ENCODE measurements at places on chromosomes 12 and 14.

DNA sequence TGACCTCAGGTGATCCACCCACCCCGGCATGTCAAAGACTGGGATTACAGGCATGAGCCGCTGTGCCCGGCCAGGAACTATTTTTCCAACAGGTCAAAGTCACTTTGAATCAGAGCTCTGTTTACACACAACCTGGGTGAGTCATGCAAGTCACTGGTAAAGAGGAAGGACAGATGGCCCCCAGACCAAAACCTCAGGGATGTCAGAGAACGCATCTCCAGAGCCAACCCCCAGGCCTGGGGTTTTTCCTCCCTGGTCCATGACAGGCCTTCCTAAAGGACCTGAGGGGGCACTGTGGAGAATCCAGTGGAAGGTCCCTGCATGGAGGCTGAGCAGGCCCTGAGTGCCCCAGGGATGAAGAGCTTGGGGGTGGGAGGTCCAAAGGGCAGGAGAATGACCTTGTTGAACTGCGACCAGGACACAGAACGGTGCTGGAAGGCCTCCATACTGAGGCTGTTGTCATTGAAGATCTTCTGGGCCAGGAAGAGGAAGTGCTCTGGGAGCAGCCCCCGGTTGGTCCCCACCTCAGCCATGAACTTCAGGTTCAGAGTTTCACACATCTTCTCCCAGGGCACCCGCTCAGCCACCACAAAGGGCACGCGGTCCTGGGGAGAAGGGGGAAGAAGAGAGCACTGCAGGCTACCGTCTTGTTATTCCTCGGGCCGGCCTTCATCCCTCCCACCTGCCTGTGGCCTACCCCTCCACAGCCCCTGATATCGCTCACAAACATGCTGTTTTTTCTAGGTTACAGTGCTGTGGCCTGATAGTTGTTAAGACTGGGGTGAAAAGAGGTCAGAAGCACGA, 9.1 kb downstream of the STAT6 start:
- no peak for DNase-seq

- no peak for DNase-seq
Observed at GRCh38 chr12:123602651-123603195, 824 bp downstream of the DDX55 start.

GRCh38 chr14:98341211-98341610, 930.8 kb downstream of the BCL11B start:
- DNase-seq: no peak

- no peak for DNase-seq
Observed at GRCh38 chr14:34387974-34388516, 74.0 kb downstream of the SPTSSA start.

DNA sequence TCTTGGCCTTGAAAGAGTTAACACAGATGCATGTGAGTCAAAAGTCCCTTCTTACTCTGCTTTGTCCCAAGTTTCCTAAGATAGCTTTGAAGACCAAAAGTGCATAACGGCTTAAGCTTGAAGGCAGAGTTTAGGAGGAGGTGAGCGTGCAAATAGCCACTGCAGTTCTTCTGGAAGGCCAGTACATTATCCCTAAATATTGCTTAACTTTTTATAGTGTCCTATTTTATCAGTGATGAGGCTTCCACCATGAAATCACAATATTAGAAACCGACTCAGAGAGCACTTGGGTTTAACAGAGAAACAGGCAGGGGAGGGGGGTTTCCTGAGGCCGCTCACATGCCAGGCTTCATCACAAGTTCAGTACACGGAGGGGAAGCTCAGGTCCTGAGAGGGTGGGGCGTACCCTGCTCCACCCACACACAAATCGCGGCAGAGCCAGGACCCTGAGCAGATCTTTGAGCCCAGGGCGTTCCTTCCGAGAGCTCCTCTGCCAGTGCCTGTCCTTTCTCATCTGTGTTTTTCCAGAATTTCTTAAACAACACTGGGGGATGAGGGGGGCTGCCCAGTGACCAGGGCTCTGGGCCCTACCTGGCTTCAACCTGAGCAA, 26.8 kb upstream of the BDKRB2 start:
- no peak for DNase-seq

DNA sequence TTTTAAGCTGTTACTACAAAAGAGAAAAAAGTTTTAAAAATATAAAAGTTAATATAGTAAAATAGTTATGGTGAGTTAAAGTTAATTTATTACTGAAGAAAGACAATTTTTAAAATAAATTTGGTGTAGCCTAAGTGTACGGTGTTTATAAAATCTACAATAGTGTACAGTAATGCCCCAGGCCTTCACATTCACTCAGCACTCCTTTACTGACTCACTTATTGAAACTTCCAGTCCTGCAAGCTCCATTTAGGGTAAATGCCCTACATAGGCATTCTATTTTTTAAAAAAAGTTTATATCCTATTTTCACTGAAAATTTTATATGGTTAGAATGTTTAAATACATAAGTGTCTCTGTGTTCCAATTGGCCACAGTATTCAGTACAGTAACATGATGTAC, 769.5 kb upstream of the NOVA1 start:
- DNase-seq: no peak

- no peak for DNase-seq
Observed at GRCh38 chr14:61615743-61616523, 79.4 kb upstream of the HIF1A start.

DNA sequence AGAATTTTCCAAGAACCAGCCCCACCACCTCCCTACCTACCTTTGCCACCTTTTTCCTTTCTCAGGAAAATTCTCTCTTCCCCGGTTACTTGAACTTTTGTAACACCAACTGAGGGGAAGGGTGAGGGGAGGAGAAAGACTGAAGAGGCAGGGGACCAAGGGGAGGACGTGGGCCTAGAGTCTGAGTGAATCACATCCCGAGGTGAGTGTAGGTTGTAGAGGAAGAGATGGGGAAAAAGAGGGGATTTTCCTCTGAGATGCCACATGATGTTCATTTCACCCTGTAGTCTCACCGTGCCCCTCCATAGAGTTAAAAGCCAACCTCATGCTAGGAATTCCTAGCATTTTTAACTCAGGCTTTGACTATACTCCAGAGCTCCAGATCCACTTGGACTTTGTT, 311.8 kb downstream of the RPAP3 start:
- no peak for DNase-seq

GRCh38 chr12:100826323-100826722, 31.7 kb downstream of the ANO4 start:
- no peak for DNase-seq

DNA sequence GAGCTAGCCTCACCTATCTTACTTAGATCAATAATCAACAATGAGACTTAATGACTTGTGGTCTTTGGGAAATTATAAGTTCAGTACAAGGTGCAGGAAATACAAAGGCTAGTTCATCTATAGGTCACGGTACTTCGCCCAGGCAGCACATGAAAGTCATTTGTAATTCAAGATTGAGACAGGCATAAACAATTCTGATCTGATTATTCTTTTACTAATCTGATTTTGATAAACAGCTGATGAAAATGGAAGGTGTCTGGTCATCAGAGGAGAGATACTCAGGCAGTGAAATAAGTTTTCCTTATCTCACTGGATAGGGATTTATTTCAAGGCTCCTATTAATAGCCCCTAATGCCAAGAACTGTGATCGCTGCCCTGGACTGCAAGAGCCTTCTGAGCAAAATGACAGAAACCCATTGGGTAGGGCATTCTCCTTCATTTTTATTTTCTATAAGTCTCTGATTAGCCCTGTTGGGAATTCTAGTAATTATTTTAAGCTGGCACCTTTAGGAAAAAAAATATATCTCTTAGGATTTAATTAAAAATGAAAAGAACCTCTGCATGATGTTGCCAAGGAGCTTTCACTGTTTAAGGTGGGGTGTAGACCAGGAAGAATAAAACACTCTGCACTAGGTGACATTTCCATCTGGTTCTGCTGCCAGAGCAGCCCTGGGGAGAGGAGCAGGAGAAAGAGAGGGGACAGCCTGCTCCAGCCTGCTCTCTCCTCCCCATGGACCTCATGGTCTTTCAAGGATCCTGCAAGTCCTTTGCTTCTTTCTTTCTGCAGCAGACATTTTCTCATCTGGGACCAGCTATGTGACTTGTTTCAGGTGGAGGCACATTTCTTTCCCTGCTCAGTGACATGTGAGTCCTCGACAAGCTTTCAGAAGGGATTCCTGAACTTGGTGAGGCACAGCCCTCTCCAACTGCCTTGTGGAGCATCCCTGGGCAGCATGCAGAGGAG, 44.8 kb downstream of the SSPN start:
- no peak for DNase-seq
